Stimulated activated CD4-positive, alpha-beta T cell treated with anti-CD3 and anti-CD28 coated beads, Interleukin-2, amount 100 ng/mL, for 24 hours (primary cell): ENCODE measurements at places on chromosomes 5 and 9.

GRCh38 chr5:135429301-135430134, 17.6 kb downstream of the DCANP1 start:
- no peak for DNase-seq

DNA sequence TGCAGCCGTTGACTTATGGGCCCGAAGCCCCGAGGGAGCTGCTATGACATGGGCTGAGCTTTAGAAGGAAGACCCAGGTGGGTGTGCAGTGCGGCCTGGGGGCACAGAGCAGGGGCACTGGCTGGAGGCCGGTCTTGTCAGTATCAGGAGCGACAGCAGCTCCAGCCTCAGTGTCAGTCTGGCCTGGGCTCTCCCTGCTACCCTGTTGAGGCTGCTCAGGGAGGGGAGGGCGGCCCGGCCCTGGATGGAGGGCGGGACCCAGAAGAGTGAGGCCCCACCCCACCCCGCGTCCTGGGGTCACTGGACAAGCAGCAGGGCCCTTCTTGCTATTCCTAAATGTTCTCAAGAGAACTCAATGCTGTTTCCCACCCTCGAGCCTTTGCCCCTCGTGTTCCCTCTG, 18.0 kb downstream of the GFI1B start:
- DNase-seq, result no peak

DNA sequence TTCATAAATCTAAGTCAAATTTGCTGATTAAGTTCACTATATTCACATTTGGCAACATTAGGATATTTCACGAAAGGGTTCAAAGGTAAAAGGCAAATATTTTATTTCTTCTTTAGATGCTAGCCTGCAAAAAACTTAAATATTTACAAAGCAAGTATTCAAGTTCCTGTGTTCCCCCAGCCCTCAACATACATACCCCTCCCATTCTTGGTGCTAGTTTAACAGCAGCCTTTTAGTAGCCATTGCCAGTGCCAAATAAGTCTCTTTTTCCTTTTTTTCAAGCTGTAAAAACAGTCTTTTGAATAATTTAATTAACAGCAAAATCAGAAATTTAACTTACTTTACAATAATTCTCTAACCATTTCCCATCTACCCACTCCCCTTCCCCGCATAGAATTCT, 288.5 kb upstream of the TMEM161B start:
- DNase-seq, result no peak

GRCh38 chr5:128480906-128481633, 57.0 kb downstream of the FBN2 start:
- DNase-seq, result no peak

GRCh38 chr5:79075646-79076426, 6.3 kb downstream of the BHMT2 start:
- no peak for DNase-seq

- no peak for DNase-seq
Measured at GRCh38 chr9:106019039-106019680, 324.8 kb downstream of the TMEM38B start.

GRCh38 chr5:74017112-74017511, 391.1 kb downstream of the ARHGEF28 start:
- DNase-seq, result no peak

DNA sequence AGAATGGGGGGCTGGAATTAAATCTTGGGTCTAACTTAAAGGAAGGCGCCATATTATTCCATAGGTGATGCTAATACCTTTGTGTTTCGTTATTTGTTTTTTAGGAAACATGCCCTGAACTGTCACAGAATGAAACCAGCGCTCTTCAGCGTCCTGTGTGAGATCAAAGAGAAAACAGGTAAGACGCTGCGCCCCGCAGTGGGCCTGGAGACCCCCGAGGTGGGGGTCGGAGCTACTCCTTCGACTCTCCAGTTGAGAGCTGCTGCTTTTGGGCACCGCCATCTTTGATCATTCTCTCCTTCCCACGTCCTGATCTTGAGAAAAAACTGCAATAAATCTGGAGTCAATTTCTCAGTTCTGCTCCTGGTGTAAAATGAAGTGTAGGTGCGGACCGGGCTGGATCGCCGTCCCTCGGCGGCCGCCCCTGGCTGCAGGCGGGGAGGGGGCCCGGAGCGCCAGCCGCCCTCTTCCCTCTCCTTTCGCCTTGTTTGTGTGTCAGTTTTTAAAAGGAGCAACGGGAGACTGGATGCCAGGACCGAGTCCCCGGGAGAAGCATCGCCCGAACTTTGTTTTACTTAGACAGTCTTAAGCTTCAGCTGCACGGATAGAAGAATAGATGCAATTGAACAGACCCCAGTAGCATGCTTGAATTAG, 1.4 kb downstream of the PBX3 start:
- DNase-seq, result peak; percentile 8

- DNase-seq, result no peak
Measured at GRCh38 chr5:137280656-137281055, 218.5 kb downstream of the SPOCK1 start.

GRCh38 chr9:78248635-78249034, 12.8 kb downstream of the CEP78 start:
- no peak for DNase-seq

DNA sequence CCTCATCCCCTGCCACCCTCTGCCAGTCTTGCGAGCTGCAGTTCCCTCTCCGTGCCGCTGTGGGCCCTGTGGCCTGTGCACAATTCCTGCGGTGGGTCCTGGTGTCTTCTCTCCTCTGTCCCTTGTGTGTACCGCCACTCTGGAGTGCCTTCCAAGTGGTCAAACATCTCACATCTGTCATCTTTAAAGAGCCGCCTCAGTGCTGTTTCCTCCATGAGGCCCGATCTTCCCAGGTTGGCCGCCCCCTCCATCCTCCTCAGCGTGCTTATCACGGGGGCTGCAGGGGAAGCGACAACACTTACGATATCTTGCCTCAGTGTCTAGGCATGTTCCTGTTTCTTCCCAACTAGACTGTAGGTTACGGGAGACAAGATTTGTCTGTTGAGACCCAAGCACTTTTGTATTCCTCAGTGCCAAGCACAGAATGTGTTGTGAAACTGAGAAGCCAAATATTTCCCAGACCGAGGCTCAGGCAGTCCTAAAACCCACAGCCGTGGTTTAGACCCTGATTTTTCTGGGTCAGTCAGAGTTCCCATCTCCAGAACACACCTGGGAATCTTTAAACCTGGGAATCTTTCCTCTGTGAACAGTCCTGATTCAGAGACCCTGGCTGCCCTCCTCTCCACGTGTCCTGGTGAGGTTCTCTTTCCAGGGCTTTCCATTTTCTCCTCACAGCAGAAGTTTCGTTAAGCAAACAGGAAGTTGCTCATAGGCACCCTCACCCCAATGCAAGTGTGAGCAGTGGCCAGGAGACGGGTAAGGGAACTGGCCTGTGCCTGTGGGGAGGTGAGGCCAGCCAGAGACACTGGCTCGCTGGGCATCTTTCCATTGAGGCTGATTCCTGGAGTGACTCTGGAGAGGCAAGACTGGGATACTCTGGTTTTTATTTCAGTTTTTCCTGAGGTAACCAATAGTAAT, 28.8 kb downstream of the SLC46A2 start:
- no peak for DNase-seq

DNA sequence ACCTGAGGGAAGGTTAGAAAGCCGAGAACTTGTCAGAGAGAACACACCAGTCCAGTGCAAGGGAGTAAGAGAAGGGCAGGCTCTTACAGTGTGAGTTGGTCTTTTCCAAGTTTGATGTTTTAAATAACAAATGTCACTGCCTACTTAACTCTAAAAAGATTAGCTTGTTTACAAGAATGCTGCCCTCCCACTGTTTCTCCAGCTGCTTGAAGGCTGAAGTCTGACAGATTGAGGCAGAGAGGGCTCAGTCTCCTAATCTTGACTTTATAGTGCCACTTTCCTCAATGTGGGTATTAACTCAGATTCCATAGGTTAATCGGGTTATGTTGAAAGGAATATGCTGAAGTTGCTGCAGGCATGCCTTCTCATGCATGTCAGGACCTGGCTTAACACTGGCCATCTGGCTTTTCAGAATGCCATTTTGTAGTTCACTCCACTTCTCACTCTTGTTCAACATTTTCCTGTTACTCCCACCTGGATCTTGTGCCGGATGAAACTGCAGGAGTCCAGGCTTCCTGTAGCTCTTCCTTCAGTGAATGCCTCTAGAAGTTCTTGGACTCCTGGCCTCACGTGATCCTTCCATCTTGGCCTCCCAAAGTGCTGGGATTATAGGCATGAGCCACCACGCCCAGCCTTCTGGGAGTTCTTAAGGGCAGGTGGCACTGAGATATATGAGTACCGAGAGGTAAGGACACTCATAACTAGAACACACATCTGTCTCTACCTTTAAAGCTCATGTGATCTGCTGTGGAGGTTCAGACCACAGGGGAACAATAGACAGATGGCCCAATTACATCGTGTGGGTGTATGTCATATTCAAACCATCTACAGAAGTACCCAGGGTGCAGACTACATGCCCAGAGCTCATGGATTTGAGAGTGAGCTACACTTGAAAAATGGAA, 249.7 kb downstream of the ARHGAP26 start:
- no peak for DNase-seq

DNA sequence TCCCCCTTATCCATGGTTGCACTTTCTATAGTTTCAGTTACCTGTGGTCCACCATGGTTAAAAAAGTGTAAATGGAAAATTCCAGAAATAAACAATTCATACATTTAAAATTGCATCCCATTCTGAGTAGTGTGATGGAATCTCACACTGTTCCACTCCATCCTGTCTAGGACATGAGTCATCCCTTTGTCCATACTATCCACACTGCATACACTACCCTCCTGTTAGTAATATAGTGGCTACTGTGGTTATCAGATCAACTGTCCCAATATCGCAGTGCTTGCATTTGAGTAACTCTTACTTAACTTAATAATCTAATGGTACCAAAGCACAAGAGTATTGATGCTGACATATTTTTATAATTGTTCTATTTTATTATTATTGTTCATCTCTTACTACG, 100.7 kb downstream of the RAB3C start:
- no peak for DNase-seq

GRCh38 chr5:106312360-106312759, 1358.4 kb downstream of the EFNA5 start:
- DNase-seq, result no peak

- DNase-seq, result no peak
Measured at GRCh38 chr5:39742916-39743315, 318.1 kb upstream of the DAB2 start.

DNA sequence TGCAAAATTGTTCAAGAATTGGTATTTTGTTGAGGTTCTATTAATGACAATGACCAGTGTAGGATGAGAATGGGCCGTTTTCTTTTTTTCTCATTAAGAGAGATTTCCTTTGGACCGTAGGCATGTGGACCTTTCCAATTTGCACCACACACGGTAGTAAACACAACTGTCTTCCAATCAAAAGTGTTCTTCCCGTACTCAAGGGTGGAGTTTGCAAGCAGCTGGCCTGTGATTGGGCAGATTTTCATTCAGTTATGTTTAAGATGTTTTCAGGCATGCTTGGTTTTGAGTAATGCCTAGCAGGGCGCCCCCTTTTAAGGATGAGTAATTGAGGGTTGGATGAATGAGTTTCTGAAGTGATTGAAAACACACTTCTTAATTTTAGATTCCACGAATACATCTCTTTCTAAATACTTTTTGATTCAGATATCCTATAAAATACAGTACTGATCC, 2.5 kb downstream of the KDM3B start:
- peak; percentile 48 for DNase-seq

GRCh38 chr5:119752921-119753886, 123.8 kb downstream of the FAM170A start:
- no peak for DNase-seq

DNA sequence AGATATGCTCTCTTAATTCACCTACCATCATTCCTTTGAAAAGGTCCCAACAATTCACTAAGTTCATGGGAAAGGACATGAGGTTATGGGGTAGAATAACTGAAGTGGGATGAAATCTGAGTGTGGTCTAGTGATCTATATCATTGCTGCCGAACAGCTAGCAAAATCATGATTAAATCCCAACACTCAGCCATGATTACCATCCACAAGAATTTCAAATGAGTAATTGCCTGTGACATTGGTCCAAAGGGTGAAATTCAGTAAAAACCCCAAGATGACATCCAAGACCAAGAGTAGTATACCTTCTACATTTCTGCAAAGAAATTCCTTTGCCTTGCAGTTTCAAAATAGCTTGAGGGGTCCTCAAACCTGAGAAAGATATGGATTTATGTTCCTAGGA, 225.6 kb downstream of the SPOCK1 start:
- DNase-seq, result no peak

GRCh38 chr5:98940581-98940980, 11.8 kb upstream of the CHD1 start:
- DNase-seq, result no peak

DNA sequence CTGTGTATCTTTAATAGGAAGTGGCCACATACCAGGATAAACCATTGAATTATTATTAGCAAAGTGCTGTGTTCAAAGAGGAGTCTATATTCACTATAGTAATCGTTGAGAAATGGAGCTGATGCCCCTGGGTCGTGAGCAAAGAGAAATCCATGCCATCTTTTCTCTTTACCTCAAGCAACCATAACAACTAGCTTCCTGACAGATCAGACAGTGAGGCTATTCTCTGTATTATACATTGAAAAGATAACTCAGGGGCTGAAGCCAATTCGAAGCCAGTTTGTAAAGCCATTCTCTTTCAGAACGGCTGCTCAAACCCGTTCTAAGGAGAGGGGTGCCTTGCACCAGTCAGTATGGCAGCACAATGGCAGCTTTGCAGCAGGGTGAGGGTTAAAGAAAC, 680.6 kb downstream of the SEMA5A start:
- DNase-seq, result no peak

GRCh38 chr5:115898656-115899055, 56.9 kb downstream of the AP3S1 start:
- DNase-seq, result no peak

GRCh38 chr5:175557778-175558177, 79.4 kb downstream of the SFXN1 start:
- DNase-seq, result no peak

DNA sequence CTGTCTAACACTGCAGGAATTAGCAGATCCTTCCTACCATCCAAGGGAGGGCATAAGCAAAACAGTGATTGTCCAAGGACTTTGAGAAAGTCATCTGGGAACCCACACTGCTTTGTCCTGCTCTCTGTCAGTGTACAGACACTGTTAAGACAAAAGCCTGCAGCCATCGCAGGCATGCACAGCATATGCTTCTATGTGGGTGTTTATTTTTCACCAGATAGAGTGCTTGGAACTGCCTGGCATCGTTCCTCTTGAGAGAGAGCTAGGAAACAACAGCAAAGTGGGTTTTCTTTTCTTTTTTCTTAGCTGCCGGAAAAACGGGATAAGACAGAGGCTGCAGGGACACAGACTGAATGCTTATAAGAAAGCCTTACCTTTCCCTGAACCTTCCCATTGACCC, 212.3 kb downstream of the ICE1 start:
- no peak for DNase-seq

- DNase-seq, result peak; percentile 60
Measured at GRCh38 chr5:36606428-36607113, at the start of gene SLC1A3. Gene SLC1A3, plus strand, starts transcription at chr5:36606606. Its CDS starts 1,818 bp downstream, at chr5:36608424.

DNA sequence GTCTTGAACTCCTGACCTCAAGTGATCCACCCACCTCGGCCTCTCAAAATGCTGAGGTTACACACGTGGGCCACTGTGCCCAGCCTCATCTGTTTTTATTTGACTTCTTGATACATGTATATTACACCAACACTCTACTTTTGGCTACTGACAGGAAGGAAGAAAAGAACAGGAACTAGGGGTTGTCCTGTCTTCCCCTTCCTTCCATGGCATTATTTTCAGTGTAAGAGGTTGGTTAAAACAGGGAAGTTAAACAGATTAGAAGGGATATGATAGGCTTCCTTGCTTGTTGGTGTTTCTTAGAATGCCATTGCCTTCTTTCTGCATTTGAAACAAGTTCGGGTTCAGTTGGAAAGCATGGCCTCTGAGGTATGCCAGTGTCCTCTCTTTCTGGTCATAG, 312.8 kb downstream of the NDUFS4 start:
- no peak for DNase-seq
